ENCODE measurements at places on chromosomes 2 and 18.

- no peak for DNase-seq
Measured at GRCh38 chr2:72210470-72210869, 62.8 kb upstream of the CYP26B1 start.

DNA sequence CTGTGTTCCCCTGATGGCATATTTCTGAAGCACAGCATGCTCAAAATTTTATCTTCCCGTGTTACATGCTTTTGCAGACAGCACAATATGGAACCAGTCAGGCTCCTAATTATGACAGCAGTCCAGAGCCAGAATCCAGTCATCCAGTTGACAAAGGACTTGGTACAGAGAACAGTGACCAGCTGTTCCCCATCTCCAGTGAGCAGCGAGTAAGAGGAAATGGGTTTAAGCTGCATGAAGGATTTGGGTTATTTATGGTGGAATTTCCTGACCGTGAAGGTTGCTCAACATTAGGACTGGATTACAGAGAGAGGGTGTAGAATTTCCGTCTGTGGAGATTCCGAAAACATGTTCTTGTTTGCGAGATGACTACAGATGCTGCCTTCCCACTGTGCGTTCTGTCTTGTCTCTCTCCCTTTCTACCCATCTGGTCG, 24.4 kb downstream of the SGPP2 start:
- DNase-seq = no peak

DNA sequence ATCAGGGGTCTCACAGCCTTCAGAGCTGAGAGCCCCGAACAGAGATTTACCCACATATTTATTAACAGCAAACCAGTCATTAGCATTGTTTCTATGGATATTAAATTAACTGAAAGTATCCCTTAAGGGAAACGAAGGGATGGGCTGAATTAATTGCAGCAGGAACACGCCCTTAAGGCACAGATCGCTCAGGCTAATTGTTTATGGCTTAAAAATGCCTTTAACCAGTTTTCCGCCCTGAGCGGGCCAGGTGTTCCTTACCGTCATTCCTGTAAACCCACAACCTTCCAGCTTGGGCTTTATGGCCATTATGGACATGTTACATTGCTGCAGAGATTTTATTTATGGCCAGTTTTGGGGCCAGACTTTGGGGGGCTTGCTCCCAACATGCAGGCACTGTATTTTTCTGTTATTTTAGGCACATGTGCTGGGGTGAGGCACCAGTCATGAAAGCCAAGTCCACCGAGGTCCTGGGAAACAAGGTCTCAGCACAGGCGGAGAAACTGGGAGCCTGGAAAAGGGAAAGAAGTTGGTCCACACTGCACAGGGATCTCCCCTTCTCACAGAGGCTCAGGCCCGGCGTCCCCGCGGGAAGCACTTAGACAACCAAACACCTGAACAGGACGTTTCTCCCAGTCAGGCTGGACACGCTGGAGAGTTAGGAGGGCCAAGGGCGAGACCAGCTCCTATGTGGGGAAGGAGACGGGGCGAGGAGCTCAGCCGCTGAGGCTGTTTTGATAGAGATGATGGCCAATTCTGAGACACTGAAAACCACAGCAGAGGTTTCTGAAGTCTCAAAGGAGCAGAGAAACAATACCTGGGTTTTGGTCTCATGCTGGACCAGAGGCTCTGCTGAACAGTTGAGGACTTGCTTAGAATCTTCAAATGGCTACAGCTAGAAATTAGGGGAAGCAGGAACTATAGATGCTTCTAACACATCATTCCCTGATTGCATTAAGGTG, 86.7 kb downstream of the TMEM18 start:
- DNase-seq = no peak

- DNase-seq = no peak
Measured at GRCh38 chr2:195658541-195658890, 1.5 kb downstream of the SLC39A10 start.

DNA sequence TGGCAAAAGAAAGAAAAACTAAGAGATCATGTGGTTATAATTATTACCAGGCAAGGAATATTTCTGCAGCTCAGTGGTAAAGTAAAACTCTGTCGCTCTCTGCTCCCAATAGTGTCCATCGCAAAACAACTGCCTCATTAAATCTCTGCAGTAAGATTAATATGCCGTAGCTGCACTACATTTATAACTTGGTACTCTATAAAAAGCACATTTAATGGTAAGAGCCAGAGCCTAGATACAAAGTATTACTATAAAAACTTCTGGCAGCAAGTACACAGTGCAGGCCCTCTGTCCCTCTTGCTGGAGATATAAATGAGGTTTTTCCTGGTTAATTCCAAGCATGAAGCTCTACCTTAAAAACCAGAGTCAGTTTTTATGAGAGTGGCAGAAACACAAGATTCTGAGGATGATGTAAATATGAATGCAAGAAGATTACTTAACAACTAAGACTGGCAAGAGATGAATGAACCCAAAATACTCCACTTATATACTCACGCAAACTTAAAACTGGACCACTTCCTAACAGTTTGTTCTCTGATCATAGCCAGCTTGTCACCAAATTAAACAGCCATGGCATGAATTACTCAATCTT, 25.5 kb downstream of the ZNF521 start:
- DNase-seq = no peak

- no peak for DNase-seq
Measured at GRCh38 chr2:54496920-54497319, 40.8 kb downstream of the SPTBN1 start.

GRCh38 chr2:48483916-48484315, 46.0 kb upstream of the STON1 start:
- DNase-seq = no peak

DNA sequence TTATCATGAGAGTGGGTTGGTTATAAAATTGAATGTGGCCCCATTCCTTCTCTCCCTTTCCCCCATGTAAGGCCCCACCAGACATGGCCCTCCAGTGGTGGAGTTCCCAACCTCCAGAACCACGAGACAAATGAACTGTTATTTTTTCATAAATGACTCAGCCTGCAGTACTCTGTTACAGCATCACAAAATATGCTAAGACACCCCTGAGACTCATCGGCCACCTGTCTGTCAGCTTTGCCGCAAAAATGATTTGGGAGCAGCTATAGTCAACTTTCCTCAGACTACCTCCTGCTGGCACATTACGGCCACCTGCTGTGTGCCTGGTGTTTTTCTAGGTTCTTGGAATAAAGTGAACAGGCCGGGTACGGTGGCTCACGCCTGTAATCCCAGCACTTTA, 21.4 kb upstream of the C1QL2 start:
- DNase-seq = no peak

DNA sequence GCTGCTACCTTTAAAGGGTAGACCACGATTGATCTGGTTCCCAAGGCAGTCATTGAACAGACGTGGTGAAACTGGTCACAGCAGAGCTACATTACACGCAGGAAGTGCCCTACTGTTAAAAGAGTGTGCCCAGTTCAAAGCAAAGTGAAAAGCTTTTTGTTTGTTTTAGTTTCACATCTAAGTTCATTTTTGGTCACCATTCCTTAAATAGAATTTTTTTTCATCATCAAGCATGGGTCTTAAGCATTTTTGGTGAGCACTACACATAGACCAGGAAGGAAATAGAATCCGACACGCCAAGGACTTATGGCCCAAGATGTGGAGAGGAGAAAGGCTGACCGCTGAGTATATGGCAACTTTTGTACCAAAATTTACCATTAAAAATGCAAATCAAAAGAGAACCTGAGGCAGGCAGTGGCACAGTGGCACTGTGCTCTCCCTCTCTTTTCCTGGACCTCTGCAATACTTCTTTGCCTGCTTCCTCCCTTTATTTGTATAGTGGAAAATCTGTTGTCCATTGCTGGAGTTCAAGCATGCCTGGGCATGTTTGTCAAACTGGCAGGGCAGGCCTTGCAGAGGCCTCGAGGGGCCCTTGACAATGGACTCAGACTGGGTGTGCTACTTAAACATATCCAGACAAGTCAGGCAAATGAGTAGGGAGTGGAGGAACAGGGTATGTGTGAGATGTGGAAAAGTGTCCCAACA, 42.6 kb upstream of the HNRNPA3 start:
- DNase-seq = peak; percentile 96

DNA sequence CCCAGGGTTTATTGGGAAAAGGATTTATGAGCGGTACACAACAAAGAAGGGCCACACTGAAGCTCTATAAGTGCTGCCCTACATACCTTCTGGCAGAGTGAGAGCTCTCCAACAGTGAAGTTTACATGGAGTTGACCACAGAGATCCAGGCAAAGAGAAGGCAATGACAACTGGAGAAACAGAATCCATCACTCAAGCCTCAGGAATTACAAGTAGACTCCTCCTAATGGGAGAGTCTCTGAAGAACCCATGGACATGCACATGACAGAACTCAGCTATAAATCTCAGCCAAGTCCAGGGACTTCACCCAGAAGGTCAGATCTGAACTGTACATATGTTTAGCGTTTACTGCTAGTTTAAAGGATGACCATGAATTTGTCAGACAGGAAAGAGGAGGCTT, 164.7 kb downstream of the DNAH7 start:
- DNase-seq = no peak

DNA sequence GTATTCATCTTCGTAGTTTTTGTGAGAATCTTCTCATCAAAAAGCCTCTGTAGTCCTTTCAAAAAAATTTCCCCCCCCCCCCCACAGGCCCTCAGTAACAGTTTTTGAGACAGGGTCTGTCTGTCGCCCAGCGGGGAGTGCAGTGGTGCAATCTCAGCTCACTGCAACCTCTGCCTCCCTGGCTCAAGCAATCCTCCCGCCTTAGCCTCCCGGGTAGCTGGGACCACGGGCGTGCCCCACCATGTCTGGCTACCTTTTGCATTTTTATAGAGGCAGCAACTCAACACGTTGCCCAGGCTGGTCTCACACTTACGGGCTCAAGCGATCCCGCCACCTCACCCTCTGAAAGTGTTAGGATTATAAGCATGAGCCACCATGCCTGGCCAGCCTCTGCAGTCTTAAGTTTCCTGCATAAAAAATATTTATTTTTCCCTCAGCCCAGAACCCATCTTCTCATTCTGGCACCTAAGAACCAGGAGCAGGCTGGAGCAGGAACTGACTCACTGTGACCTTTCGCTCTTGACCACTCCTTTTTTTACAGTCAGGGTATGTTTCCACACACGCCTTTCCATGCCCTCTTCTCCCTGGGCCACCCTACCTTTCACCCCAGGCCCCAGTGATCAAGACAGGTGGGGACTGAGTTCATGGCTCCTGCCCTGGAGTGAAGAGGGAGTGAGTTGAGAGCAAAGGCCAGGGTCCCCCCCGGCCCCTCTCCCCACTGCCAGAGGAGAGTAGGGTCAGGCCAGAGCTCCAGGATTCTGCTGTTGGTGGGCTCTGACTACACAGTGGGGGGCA, 32.5 kb upstream of the NT5DC4 start:
- no peak for DNase-seq

DNA sequence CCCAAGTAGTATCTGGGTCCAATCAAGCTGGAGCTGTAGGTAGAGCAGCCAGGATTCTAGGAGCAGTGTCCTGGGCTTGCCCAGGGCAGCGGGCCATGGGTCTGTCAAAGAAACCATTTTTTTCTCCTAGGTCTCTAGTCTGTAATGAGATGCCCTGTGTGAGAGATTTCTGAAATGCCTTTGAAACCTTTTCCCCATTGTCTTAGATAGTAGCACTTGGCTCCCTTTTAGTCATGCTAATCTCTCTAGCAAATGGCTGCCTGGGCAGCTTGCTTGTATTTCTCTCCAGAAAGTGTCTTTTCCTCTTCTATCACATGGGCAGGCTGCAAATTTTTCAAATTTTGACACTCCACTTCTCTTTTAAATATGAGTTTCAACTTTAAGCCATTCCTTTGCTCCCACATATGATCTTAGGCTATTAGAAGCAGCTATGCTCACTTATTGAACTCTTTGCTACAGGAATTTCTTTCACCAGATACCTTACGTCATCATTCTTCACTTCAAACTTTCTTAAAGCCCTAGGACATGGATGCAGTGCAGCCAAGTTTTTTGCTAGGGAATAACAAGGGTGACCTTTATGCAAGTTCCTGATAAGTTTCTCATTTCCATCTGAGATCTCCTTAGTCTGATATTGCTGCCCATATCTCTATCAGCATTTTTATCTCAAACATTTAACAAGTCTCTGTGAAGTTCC, 890.2 kb upstream of the VRK2 start:
- DNase-seq = no peak

DNA sequence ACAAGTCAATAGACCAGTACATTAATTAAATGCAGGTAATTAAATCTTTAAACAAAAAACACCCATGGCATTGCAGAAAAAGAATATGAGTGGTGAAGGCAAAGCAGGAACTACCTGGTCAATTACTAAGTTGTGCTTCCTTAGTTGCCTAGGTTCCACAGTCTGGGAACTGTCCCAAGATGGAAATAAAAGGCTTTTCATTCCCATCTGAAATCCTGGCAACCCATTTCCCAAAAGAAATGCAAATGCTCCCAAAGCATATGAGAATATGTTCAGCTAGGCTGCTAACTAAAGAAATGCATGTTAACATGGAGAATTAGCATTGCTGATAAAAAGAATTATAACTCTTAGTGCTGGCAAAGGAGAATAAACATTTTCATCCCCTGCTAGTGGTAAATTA, 177.8 kb downstream of the TMEM163 start:
- DNase-seq = no peak

DNA sequence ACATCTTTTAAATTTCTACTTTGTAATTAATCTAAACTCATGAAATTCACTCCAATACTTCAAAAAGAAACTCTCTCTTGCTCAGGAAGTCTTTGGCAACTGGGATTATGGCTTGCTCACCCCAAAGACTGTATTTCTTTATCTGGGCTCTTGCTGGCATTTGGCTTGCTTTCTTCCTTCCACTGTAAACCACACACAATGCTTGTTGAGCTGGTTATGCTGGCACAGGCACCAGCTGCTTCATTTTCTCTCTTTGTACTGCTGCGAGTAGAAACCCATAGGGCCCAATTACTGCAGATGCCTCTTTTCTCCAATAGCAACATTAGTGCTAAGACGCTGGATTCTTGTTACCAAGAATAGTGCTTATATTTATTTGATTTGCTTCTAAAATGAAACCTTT, 51.4 kb downstream of the SLC38A11 start:
- DNase-seq = no peak

- no peak for DNase-seq
Measured at GRCh38 chr2:37645362-37645761, 26.1 kb downstream of the CDC42EP3 start.

DNA sequence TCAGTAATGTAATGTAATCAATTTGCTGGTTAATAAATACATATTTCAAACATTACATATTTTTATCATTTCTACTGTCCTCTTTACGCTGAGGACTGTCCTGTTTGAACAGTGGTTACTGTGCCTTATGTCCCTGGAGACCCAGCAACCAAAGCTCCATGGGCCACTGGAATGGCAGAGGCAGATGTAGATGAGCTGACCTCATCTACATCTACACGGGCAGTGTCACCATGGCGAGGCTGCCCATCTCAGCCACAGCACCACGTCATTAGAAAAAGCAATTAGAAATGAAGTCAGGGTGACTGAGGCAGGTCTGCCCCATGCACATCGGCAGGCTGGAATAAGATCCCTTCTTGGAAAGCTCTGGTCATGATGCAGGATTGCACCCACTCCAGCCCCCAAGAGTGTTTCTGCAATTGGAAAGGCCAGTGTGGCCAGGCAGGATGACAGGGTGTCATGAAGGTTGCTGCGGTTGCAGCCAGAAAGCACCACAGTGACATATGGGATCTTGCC, 237.5 kb downstream of the NDUFA10 start:
- no peak for DNase-seq

GRCh38 chr2:110727923-110728322, 4.5 kb upstream of the ACOXL start:
- no peak for DNase-seq

All from DMS79 (cell line).